Testis (tissue), 5 donors: ENCODE measurements at places on chromosomes 6 and 20. TPM values are rescaled to one million over a fixed set of nuclear protein-coding genes. Genes with fewer than 3 reads are reported as not detected.

DNA sequence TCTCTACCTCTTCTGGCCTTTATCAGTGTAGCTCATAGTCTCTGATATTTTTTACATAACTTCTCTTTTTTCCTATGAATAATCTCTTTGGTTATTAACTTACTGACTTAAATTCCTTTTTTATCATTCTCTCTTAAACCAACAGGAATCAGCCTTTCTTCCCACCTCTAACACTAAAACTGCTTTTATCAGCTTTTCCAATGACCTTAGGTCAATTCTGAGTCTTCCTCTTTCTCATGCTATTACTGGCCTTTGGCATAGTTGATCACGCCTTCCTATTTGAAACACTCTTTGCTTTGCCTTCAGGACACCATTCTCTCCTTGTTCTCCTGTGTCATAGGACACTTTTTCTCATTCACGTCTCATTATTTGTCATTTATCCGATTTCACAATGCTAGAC is 8.1 kb upstream of the HINT3 start:
- DNase-seq: no peak

ASIP gene
- 0.65 TPM for polyA plus RNA-seq

DNA sequence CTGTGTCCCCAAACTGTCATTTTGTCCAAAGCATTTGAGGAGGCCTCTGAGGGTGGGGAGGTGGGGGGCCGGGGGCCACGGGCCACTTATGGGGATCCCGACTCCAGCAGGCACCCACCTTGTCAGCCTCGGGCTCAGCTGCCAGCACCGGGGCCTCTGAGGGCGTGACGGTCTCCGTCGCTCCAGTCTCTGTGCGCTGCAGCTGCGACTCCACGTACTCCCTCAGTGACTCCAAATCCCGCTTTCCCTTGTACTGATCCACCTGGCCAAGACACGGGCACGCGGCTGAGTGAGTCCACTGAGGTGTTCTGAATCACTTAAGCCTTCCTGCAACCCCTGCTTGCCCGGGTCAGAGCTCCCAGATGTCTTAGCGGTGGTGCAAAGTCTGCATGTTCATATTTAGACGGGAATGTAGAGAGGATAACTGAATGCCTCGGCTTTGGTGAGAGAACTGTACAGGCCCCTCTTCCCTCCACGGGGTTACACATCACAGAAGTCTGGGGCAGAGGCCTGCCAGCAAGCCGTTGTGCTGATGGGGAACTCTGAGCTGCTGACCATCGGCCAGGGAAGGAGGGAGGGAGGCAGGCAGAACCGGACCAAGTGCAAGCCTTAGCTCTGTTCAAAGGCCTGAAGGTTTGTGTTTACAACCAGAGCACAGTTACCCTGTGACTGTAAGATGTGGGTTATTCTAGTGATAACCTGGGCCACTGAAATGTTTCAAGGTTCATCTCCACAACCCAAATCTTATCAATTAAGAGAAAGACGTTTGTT is 21.8 kb downstream of the TXNDC5 start:
- DNase-seq: no peak

CTSZ gene
- 120 TPM for polyA plus RNA-seq

- DNase-seq: no peak
Observed at GRCh38 chr20:22489626-22490286, 94.6 kb downstream of the FOXA2 start.

DNA sequence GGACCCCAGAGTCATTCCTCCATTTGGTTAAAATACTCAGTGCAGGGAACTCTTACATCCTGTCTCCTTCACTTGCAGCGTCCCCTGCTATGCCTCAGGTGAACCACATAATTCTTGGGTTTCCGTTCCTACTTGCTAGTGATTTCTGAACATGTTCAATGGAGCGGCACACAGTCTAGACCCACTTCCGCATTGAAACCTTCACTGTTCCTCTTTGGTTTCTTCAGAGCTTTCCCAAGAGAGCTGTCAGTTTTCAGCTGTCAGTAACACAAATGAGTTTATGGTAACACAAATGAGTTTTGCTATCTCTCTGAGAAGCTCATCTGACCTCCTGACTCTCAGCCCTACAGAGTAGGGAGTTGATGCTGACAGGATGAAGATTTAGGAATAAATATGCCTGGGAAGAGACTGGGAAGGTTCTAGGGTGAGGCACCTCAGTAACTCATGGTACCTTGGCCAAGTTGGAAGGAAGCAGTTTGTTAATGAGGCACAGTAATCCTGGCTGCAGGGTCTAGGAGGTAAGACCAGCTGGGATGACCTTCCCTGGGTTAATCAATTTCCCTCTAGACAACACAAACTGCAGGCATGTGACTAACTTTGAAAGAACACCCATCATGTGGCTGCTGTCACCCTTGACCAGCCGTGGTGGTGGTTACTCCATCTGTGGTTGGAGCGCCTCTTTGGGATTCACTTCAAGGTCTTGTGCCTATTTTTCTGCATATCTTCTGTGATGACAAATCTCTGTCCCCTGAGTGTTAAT is 5.4 kb downstream of the SYS1 start:
- DNase-seq: no peak

DNA sequence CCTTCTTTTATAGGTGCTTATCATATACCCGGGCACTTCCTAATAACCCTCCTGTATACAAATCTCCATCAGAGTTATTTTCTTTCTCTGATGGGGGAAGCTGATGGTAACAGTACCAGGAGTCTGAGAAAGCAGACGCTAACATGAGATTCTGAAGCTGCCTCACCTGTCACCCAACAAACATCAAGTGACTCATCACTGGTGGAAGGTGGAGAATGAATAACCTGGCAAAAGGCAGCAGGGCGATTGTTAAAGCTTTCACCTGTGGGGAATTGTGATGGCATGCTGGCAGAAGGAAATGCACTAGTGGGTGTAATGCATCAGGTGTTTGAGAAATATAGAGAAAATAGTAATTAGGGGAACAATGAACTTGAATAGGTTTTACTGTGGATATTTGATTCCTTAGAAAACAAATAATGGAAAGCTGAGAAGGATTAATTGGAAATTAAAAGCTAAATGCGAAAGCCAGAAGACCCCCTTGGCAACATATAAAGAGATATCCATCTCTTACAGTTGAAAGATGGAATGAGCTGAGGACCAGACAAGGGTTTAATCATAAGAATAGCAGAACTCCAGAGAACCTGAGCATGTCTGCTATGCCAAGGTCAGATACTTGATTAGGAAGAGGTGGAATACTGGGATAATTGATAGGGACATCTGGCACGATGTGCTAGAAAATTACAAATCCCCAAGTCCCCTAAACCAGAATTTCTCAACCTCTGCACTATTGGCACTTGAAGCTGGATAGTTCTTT is 517.1 kb downstream of the PKHD1 start:
- DNase-seq: no peak

ZNF133 gene
- 17.1 TPM for polyA plus RNA-seq

CALHM4 gene
- polyA plus RNA-seq: 1.2 TPM

UBE2C gene
- 36.7 TPM for polyA plus RNA-seq

DNA sequence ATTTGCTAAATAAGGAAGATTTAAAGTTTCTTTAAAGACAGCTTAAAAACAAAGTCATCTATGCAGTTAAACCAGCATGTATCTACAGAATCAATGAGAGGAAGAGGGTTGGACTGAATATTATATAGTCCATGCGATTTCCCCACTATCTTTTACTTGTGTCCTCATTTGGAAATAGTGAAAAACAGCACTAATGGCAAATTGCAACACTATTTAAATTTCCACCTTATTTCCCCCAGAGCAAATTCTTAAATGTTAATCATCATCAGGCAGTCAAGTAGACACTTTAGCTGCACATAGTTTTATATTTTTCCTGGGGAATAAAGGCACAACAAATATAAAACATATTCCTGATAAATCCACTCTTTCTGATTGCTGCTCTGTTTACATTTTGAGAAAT is 114.6 kb downstream of the LCA5 start:
- no peak for DNase-seq

GSTA3 gene
- 8.9 TPM for polyA plus RNA-seq

DNA sequence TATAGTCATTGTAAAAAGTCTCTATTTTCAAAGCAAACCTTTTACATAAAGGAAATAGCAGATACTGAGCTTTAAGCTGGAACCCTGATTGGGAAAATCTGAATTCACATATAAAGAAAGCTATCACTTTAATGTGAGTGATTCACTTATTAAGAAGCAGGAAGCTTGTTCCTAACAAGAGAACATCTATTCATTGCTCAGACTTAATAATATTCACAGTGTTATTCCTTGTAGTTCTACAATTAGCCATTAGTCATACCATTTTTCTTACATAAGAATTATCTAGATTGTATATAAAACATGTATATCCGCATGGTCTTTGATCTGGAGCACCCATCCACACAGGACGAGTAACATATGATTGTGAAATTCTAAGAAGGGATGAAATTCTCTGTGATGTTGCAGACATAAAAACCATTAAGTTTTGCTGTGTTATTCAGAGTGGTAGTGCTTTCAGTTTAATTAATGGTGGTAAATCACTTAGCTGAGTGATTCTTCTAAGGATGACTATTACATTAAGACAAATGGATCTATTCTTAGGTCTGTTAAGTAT is 71.1 kb upstream of the FOXQ1 start:
- no peak for DNase-seq

GRCh38 chr6:67112120-67112519 is 1405.1 kb upstream of the EYS start:
- no peak for DNase-seq

GRCh38 chr6:105489216-105489530 is 86.3 kb upstream of the PREP start:
- no peak for DNase-seq

- no peak for DNase-seq
Observed at GRCh38 chr20:57605878-57606277, 14.3 kb downstream of the ZBP1 start.

DNA sequence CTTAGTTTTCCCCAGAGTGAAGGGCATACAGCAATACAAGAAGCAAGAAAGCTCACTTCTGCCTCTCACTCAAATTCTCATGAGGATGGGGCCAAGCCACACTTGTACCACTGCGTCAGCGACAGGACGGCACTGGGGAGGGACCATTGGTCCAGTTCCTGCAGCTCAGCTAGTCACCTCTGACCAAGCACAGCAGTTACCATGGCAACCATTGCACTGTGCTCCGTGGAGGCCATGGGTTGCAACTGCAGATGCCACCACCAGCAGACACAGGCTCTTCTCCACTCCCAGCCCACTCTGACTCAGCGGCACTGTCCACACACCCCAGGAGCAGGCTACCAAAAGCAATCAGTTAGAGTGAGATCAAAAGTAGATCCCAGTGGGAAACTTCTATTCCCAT is 441.1 kb upstream of the ARID1B start:
- DNase-seq: no peak

- peak; percentile 72 for DNase-seq
Observed at GRCh38 chr20:19964289-19965265, 52.6 kb upstream of the NAA20 start.

SIRPG gene
- polyA plus RNA-seq: 13.9 TPM

DNA sequence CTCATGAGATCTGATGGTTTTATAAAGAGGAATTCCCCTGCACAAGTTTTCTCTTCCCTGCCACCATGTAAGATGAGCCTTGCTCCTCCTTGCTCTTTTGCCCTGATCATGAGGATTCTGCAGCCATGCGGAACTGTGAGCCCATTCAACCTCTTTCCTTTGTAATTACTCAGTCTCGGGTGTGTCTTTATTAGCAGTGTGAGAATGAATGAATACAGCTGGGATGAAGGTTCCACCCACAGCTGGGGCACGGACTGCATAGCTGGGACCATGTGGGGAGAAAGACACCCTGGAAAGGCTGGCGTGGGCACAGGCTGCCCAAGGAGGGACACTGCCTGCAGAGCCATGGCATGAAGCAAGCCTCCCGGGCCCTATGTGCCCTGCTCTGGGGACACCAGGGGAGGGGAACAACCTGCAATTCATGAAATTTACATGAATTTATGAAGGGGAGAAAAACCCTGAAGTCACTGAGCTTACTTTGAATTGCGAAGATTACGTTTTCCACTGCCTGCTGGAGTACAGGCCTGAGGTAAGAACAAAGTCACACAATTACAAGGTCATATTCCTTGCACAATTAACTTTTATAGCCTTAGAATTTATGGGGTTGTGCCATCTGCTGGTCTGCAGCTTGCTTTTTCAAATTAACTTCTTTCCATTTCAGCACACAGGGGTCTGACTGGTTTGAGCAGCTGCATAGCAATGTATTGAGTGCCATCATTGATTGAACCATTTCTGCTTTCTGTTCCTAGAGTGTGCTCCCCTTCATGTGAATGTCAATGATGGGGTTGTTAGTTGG is 46.2 kb downstream of the SLC22A1 start:
- DNase-seq: no peak

C20orf204 gene
- 2.9 TPM for polyA plus RNA-seq

DNA sequence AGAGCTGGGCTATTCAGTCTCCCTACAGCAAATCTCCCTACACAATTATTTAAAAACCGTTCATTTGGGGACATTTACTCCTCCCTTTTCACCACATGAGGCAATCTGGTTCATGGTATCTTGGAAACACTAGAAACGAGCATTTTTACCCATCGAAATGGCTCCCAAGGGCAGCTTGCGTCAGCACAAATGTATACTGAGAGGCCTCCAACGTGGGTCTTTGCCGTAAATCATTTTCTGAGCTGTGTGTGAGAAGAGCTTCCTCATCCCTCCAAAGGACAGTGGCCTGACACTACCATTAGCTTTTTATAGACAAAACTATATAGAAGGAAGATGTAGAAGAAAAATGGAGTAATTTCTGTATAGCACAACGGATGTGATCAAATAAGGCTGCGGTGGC is 30.0 kb upstream of the PXDC1 start:
- no peak for DNase-seq

GRCh38 chr6:119535332-119535731 is 185.8 kb upstream of the MAN1A1 start:
- no peak for DNase-seq

DNA sequence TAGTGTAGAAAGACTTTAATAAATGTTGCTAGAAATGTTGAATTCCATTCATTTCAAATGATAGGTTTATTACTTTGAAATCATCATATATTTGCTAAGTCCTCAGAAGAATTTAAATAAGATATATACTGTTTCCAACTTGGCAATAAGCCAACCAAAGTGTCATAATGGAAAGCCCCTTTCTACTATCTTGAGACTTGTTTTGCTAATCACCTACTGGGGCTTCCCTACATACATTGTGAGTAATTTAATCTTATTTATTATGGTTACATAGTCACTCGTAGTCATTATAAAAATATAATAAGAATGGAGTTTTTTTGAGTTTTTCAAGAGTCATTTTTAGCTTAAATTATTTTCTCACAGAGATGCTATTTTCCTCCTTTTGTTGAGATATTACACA is 20.7 kb downstream of the COL19A1 start:
- DNase-seq: no peak

DNA sequence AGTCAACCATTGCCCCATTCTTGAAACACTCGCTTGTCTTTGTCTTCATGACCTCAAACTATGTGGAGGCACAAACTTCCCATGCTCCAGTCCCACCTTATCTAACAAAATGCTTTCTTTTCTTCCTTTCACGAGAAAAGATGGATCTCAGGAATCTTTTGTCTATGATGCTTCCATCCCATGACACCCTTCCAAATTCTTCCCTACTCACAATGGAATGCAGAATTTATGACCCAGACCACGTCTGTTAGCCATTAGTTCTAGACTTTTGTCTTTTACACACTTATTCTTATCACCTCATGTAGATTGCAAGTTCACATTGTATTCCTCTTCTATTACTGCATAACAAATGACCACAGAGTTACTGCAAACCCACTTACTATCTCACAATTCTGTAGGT is 24.2 kb upstream of the LAMP5 start:
- no peak for DNase-seq

GRCh38 chr6:127518710-127519468 is at the start of gene MTCL3:
Gene MTCL3, minus strand, starts transcription at chr6:127519335.
- no peak for DNase-seq

- no peak for DNase-seq
Observed at GRCh38 chr20:38191654-38192053, 26.6 kb upstream of the TGM2 start.
